ENCODE measurements at places on chromosomes 7 and 10. TPM values are rescaled to one million over a fixed set of nuclear protein-coding genes. Genes with fewer than 3 reads are reported as not detected.

DNA sequence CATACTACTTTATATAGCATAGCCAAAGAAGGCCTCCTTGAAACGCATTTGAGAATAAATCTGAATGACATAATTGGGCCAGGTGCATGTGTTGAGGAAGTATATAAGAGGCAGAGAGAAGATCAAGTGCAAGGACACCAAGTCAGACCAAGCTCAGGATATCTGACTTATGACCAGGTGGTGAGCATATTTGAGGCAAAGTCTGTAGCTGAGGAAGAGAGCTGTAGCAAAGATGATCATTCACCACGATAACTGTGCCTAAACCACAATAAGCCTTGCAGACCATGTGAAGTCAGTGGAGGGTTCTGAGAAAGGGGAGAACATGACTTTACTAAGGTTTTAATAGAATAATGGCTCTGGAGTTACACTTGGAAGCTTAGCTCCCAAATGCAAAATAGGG, 292.3 kb downstream of the SORCS1 start:
- no peak for DNase-seq

Gene HOXA11
- total RNA-seq = not detected

GRCh38 chr7:6221340-6222319, 50.8 kb downstream of the CYTH3 start:
- no peak for DNase-seq

Gene ZNF425
- total RNA-seq = 3.8 TPM

GRCh38 chr10:131698232-131698631, 202.6 kb upstream of the PPP2R2D start:
- DNase-seq = no peak

- DNase-seq = peak; percentile 25
Measured at GRCh38 chr7:71636329-71636728, 504.4 kb downstream of the GALNT17 start.

Gene CTNNA3
- 4.0 TPM for total RNA-seq

Gene LIPF
- total RNA-seq = not detected

- no peak for DNase-seq
Measured at GRCh38 chr7:73446682-73447081, 13.1 kb downstream of the FZD9 start.
